ENCODE measurements at places on chromosomes 5 and 9.

DNA sequence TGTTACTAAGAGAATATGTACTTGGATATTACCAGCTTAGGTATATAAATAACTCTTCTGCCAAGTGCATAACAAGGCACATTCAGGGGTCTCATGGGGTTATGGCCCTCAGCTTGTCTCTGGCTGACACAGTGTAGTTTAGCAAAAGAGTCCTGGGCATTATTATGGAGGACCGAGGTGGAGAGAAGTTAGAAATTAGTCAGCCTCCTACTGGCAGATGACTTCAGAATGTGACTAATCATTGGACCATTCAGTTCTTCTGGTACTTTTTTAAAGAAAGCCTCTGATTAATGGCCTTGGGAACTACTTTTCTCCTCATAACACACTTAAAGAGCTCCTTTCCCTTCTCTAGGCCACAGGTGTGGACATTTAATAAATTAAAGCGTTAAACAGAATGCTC is 178.9 kb downstream of the SH3GL2 start:
- DNase-seq: no peak

GRCh38 chr5:39599721-39600431 is 175.1 kb upstream of the DAB2 start:
- no peak for DNase-seq

DNA sequence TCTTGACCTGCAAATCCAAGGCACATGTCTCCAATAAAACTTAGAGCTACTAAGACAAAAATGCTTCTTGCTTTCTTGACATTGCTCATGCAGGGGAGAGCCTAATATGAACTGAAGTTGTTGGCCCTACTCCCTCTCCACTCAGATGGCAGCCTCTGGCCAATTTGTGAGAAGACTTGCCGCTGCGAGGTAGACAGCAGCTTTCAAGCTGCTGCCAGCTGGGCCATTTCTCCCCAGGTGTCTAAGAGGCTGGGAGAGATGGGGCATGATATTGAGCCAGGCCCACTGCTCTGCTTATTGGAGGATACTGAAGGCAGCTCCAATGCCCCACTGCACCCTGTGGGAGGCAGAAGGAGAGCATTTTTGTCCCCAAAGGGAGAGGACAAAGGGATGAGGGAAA is 380.5 kb downstream of the RASEF start:
- DNase-seq: no peak

GRCh38 chr9:2339416-2339815 is 282.2 kb upstream of the VLDLR start:
- DNase-seq: no peak

DNA sequence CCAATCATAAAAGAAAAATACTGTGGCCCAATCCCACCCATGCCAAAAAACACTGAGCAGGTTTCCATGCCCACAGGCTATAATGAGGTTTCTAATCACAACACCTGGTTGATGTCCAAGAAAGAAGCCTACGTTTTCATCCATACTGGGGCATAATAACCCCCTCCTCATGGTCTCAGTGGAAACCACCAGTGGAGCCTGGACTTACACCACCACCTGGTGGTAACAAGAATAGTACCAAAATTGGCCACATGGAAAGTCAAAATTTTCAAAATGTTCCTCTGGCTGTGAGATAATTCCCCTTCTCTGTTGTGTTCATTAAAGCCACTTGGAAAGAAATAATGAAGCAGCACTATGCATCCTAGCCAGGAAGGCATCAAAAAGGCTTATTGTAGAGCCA is 687.3 kb upstream of the ST8SIA4 start:
- no peak for DNase-seq

DNA sequence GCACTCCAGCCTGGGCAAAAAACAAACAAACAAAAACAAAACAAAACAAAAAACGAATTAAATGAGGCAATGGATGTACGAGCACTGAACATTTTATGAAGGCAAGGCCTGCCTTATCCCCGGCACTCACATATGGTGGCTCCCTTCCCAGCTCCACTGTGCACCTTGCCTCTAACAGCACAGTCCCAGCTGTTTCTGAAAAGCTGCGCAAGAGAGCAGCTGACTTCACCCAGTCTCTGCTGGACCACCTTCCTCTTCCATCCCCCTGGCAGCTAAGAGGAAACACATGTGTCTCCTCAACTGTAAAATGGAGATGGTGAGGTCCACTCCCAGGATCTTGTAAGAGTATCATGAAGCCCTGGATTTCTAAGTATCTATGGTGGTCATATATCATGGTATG is 100.7 kb downstream of the KLF4 start:
- no peak for DNase-seq

DNA sequence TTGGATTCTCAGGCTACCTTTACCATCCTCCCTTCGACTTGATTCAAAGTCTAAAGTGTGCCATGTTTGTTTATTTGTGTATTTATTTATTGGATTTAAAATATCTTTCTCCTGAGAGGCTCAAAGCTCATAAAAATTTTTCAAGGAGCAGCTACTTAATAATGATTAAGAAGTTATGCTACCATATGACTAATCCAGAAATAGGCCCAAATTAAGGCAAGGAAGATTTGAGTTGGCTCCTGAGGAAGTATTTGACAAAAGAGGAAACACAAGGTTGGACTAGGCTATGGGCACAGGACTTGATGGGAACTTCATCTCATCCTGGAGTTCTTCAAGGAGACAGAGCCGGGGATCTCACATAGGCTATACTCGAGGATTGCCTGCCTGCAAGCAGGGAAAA is 22.4 kb upstream of the PPP2CA start:
- DNase-seq: no peak
